ENCODE measurements at places on chromosomes 13 and 19. TPM values are rescaled to one million over a fixed set of nuclear protein-coding genes. Genes with fewer than 3 reads are reported as not detected.
A peak's percentile ranks its signal among the peaks of the same experiment; 100 is the strongest.

The APC2 gene
- total RNA-seq = 0.23 TPM

DNA sequence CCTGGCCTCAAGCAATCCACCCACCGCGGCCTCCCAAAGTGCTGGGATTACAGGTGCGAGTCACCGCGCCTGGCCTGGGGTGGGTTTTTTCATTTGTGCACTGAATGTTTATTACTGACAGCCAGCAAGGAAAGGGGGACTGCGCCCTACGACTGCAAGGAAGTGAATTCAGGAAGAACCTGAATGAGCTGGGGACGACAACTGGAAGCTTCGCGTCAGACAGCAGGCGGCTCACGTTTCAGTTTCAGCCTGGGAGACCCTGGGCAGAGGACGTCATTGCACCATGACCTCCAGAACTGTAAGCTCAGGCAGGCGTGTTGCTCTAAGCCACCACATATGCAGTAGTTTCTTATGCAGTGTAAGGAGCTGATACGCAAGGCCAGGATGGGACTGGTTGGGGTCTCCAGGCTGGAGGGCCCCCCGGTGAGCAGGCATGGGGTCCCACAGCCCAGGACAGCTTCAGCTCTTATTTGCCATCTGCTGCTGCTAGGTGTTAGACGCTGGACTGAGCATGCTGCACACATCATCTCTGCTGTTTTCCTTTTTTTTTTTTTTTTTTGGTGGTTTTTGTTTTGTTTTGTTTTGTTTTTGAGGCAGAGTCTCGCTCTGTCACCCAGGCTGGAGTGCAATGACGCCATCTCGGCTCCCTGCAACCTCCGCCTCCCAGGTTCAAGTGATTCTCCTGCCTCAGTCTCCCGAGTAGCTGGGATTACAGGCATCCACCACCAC lies 66.6 kb downstream of the GADD45B start:
- peak; percentile 49 for DNase-seq

GRCh38 chr13:48890391-48890790 lies 85.3 kb upstream of the FNDC3A start:
- no peak for DNase-seq

The ZNF486 gene
- total RNA-seq = 8.4 TPM

DNA sequence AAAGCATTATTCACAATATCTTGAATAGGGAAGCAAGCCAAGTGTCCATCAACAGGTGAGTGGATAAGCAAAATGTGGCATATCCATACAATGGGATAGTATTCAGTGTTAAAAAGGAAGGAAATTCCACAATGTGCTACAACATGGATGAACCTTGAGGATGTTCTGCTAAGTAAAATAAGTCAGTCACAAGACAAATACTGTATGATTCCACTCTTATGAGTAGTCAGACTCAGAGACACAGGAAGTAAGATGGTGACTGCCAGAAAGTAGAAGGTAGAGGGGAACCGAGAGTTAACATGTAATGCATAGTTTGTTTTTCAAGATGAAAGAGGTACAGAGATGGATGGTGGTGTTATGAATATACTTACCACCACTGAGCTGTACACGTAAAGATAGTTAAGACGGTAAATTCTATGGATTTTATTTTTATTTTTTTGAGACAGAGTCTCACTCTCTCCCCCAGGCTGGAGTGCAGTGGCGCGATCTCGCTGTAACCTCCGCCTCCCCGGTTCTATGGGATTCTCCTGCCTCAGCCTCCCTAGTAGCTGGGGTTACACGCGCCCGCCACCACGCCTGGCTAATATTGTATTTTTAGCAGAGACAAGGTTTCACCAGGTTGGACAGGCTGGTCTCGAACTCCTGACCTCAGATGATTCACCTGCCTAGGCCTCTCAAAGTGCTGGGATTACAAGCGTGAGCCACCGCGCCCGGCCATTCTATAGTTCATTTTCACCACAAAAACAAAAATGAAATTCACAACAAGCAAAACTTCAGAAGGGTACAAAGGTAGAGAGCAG lies 1.0 kb upstream of the CHAMP1 start:
- peak; percentile 29 for DNase-seq

- no peak for DNase-seq
Observed at GRCh38 chr13:44337581-44337980, 36.0 kb upstream of the SERP2 start.

GRCh38 chr19:2244486-2244885 lies 4.6 kb upstream of the AMH start:
- DNase-seq = no peak

DNA sequence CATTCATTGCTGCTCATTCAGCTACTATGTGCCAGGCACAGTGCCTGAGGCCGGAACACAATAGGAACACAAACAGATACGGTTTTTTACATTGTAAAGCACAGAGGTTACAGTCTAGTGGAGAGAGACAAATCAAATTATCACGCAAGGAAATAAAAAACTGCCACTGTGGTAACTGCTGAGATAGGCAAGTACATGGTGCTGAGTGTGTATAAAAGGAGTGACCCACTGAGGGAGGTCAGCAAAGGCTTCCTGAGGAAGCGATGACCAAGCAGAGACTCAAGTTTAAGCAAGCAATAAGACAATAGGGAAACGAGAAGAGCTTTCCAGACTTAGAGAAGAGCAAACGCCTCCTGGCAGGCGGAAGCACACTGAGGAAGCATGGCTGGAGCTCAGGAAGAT lies 56.4 kb downstream of the NUFIP1 start:
- peak; percentile 93 for DNase-seq

The ZNF681 gene
- total RNA-seq = 1.9 TPM

DNA sequence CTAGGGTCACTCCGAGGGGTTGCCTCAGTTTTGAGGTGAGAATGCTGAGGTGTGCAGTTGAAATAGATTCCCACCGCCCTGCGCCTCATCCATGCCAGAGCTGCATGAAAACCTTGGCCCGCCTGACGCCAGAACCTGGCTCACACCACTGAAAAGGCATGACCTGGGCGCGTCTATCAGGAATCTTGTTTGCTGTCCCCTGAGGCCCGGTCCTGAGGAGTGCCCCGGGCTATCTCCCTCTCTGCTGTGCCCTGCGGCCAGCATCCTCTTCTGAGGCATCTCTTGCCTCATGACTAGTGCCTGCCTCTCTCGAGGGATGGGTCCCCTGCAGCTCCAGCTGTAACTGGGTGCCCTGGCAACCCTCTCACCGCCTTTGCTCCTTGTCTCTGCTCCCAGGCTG lies 28.1 kb downstream of the SMARCA4 start:
- DNase-seq = no peak

DNA sequence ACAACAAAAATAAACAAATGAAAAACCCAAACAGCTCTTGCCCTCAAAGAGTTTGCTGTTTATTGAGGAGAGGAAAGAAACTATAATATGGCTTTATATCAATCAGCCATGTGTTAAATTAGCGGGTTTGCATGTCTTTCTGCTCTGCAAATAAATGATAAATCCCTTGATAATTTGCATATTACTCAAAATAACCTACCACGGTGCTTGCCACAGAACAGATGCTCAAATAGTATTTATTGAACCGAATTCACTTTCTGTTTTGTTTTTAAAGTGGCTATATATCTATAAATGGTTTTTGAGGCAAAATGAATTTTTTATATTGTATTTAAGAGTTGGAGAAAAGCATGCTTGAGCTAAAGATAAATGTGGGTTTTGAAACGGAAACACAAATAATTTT lies 428.1 kb downstream of the ITGBL1 start:
- DNase-seq = no peak

DNA sequence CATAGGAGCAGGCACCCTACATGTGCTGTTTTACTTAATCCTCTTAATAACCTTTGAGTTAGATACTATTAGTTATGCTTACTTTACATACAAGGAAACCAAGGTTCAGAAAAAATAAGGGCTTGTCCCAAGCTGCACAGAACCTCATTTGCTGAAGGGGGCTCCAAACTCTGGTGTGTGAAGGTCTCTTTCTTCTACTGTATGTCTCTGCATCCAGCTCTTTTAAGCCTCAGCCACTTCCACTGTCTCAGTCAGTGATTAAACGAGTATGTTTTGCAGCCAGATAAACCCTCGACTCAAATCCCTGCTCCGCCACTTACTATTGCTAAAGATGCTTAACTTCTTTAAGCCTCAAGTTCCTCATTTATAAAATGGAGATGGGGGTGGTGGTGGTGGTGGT lies 112.4 kb upstream of the WASF3 start:
- no peak for DNase-seq

DNA sequence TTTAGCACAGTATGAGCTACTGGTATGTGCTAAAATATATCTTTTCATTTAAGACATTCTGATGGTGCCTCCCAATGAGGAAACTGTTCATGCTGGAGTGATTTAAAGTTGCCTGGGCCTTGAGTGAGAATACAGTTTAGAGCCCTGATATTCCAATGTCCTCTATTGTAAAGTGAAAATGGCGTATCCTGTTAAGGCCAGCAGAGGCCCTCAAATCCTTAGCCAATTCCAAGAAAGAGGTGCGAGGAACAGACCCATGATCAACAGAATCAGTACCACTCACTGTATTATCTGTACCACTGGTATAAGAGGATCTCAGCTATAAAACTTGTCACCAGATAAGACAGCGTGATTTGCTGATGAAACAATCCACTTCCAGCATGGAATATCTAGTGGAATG lies 273.1 kb upstream of the SLITRK5 start:
- DNase-seq = no peak

The GNG7 gene
- total RNA-seq = 0.84 TPM

The TNNI3 gene
- total RNA-seq = not detected

GRCh38 chr13:98910501-98910951 lies 67.3 kb downstream of the DOCK9 start:
- peak; percentile 98 for DNase-seq

DNA sequence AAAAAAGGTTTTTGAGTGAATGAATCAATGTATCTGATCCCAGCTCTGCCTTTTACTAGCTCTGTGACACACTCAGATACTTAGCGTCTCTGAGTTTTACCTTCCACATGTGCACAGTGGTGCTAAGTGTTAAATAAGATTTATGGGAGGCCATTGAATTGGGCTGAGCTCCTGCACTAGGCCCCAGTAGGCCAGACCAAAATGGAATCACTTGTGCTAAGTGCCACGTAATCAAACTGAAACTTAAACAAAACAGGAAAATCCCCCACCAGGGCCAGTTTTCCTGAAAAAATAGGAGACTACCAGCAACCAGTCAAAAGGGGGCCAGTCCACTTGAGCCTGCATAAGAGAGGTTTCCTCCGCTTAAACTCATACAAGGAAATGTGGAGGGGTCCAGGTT lies 40.9 kb downstream of the GJA3 start:
- DNase-seq = no peak

GRCh38 chr13:44879452-44880058 lies 109.7 kb downstream of the NUFIP1 start:
- DNase-seq = peak; percentile 48

DNA sequence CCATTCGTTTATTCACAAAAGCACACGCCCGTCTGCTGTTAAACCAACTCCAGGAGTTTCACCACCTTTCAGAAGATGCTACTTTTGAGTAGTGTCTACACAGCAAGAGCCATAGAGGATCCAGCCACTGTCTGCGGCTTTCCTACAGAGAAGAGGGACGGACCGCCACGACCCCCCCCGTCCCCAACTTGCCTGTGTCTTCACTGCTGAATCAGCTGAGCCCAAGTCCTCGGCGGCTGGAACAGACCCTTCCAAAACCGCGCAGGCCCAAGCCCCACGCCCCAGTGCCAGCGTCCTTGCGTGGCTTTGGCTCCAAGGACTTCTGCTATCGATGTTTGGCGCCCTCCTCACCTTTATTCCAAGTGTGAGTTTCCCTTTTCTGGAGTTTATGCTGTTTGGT lies 65.1 kb downstream of the SPACA7 start:
- DNase-seq = no peak

DNA sequence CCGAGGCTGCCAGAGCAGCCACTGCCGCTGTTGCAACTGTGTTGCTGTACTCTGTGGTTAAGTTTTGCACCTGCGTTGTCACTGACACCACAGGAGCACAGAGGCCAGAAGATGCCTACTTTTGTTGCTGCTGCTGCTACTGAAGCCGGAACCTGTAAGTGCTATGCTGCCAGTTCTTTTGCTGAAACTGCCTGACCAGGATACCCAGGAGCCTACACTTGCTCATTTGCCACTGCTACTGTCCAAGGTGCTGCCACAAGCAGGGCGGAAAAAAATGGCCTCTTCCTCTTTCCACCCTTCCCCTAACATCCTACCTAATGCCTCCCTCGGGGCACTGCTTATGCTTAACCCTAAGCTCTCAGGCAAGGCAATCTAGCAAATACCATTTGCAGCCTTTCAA lies 29.0 kb upstream of the NBEA start:
- DNase-seq = peak; percentile 7

DNA sequence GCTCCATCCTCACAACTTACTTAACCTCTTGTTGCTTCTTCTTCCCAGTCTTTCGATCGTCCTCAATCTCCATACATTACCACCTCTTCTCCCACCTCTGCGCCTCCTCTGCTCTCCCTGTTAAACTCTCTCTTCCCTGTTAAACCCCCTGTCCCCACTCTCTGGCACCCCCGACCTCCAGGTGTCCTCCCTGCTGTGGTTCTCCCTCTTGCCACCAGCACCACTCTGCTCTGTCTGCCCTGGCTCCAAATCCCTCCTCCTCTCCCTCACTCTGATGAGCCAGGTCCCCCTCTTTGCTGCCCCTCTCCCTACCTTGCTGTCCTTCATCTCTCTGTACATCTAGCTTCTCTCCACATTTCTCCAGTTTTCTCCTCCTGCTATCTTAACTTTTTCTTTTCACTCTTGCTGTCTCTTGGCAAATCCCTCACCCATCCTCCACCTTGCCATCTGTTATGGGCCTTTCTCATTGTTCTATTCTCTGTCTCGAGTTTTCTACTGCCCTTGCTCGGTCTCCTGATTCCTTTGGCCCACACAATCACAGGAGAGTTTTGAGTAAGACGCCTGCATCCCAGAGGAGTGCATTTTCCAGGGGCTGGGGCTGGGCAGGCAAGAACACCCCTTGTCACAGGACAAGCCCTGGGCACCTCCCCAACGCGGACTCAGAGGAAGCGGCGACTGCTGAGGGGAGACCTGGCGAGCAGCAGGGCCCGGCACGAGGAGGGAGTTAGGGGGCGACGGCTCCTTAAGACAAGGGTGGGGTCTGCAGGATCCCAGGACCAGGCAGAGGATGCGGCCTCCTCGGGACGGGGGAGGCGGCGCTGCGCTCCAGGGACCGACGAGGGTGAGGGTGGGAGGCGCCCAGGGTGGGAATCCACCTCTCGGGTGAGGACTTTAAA lies 21.4 kb upstream of the ERVV-1 start:
- peak; percentile 41 for DNase-seq

- DNase-seq = no peak
Observed at GRCh38 chr13:34730961-34731360, 211.1 kb upstream of the NBEA start.

- DNase-seq = no peak
Observed at GRCh38 chr19:16229322-16229641, 31.6 kb downstream of the AP1M1 start.

The PALM gene
- total RNA-seq = 24.2 TPM

All from endothelial cell of umbilical vein (primary cell).